Brain microvascular endothelial cell (primary cell): ENCODE measurements at places on chromosomes 3 and 15.

DNA sequence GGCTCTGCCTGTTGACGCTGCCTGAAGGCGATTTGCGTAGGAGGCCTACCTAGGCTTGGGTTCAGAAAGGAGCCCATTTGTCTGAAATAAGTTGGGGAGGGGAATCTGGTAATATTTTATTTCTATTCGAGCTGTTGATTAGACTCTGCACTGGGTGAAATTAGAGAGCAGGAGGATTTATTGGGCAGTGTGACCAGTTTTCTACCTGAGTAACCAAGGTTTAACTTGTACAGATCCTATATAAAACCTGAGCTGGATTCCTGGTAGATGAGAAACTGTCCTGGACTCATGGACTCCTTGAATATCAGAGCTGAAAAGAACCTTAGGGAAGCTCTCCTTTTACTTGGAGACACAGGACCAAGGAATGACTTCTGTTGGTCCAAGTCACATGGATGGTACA, 19.6 kb upstream of the GPR156 start:
- no peak for DNase-seq

- no peak for DNase-seq
Observed at GRCh38 chr3:8282541-8283165, 219.0 kb upstream of the LMCD1 start.

GRCh38 chr3:115293321-115293720, 146.2 kb upstream of the ZBTB20 start:
- no peak for DNase-seq

DNA sequence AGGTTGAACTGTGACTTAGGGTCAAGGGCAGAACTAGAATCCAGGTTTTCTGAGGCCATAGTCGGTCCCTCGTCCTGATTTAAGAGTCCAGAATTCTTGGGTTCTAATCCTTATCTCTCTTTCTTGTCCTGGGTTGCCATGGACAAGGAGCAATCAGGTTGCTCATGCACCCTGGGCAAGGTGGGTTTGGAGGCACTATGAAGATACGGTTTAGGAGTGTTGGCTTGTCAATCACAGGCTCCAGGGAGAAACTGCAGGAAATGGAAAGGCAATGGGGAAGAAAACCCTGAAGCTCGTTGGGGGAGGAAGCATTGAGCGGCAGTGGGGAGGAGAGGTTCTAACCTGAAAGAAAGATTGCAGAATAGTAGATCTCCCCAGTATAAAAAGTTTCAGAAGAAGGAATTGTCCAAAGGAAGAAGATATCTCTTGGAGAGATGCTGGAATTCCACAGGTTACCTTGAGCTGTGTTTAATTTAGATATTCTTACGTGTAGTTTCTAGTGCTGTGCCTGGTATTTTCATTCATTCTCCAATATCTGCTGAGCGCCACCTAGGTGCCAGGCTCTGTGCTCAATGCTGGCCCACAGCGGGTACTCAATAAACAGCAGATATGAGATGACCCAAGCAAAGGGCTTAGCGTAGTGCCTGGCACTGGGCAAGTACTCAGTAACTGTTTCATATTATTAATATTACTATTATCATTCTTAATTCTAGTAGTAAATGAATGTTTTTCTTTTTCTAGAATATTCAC, 2.0 kb downstream of the ACAN start:
- no peak for DNase-seq

- DNase-seq: peak; percentile 38
Observed at GRCh38 chr3:12822725-12823373, 18.5 kb downstream of the RPL32 start.

GRCh38 chr3:134860141-134860540, 65.1 kb downstream of the EPHB1 start:
- DNase-seq: no peak

- no peak for DNase-seq
Observed at GRCh38 chr3:36763850-36764703, at the start of gene DCLK3. Gene DCLK3 (minus strand): TSS chr3:36764553. CDS start chr3:36764263, 290 bp downstream.

GRCh38 chr3:55294557-55294956, 192.5 kb downstream of the WNT5A start:
- no peak for DNase-seq

DNA sequence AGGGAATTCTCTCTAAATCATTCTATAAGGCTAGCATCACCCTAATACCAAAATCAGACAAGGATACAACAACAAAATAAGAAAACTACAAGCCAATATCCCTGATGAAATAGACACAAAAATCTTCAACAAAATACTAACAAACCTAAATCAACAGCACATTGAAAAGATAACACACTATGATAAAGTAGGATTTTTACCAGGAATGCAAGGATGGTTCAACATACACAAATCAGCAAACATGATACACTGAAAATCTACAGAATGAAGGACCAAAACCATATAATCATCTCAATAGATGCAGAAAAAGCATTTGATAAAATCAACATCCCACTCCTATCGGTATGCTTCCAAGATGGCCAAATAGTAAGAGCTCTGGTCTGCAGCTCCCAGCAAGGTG, 39.5 kb downstream of the ALDH1A2 start:
- DNase-seq: no peak

- no peak for DNase-seq
Observed at GRCh38 chr3:49359623-49360022, 1.5 kb upstream of the GPX1 start.

- DNase-seq: no peak
Observed at GRCh38 chr3:4757575-4758248, 221.5 kb upstream of the BHLHE40 start.

DNA sequence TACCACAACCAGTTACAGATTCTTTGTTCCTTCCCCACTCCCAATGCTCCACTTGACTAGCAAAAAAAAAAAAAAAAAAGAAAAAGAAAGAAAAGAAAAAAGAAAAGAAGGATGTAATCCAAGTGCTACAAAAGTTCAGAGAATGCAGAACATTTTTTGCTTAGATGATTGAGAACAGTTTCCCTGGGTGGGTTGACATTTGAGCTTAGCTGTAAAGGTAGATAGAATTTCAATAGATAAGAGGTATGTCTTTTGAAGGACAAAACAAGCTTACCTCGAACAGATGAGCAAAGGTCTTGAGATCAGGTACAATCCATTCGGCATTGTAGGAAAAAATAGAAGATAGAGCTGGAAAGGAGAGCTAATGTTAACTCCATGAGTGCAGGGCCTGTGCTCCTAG, 344.6 kb upstream of the NECTIN3 start:
- DNase-seq: no peak

DNA sequence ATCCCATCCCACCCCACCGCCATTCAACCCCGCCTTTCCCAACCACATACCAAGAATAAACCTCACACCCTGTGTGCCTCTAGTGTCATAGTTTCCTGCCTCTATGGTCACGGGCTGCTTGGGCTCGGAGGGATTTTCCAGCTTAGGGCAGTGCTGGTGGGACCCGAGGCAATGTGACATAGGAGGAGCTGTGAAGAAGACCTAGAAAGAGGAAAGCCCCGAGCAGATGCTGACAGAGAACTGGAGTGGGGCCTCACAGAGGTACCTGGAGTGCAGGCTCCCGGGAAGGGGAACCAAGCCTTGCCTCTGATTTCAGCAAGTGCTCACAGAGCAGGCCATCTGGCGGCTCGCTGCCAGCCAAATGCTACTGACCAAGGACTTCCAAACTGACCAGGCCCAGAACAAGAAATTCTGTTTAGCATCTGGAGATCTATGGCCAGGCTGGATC, 27.5 kb downstream of the BHLHE40 start:
- DNase-seq: no peak

- peak; percentile 18 for DNase-seq
Observed at GRCh38 chr3:12454076-12454815, 30.0 kb upstream of the TSEN2 start.

DNA sequence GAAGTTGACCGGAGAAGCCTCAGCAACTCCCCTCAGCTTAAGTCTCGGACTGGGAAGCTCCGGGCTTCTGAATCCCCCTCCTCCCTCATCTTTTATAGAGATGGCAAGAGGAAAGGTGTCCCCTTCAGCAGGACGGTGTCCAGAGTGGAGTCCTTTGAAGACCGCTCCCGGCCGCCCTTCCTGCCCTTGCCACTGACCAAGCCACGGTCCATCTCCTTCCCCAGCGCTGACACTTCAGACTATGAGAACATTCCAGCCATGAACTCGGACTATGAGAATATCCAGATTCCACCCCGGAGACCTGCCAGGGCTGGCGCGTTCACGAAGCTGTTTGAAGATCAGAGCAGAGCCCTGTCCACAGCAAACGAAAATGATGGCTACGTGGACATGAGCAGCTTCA, 2.4 kb downstream of the FGD5 start:
- DNase-seq: no peak

GRCh38 chr3:54527953-54528352, 399.9 kb downstream of the LRTM1 start:
- no peak for DNase-seq

- DNase-seq: no peak
Observed at GRCh38 chr3:69164296-69164695, 41.9 kb upstream of the LMOD3 start.

- peak; percentile 93 for DNase-seq
Observed at GRCh38 chr3:23004971-23005370, 198.2 kb upstream of the UBE2E2 start.
